ENCODE measurements at places on chromosomes 1 and 21. TPM values are rescaled to one million over a fixed set of nuclear protein-coding genes. Genes with fewer than 3 reads are reported as not detected.

HOOK1 gene
- 29.5 TPM for total RNA-seq

C21orf58 gene
- 4.4 TPM for total RNA-seq

NFASC gene
- total RNA-seq = 18.0 TPM

CCDC28B gene
- 12.1 TPM for total RNA-seq

CA14 gene
- total RNA-seq = 2.4 TPM

MPL gene
- total RNA-seq = not detected

ARHGAP29 gene
- total RNA-seq = 19.2 TPM

ADAMTSL4 gene
- total RNA-seq = 17.2 TPM

SLAMF1 gene
- total RNA-seq = 2.8 TPM

S100A7 gene
- not detected for total RNA-seq

MPZ gene
- 9.0 TPM for total RNA-seq

RAB3B gene
- 38.3 TPM for total RNA-seq

LRRC71 gene
- 0.23 TPM for total RNA-seq

TEDDM1 gene
- not detected for total RNA-seq

TCHH gene
- 0.09 TPM for total RNA-seq

NR5A2 gene
- 49.0 TPM for total RNA-seq

ZNF648 gene
- not detected for total RNA-seq

CORT gene
- total RNA-seq = 0.66 TPM

IFI44 gene
- total RNA-seq = 22.7 TPM
